ENCODE measurements at places on chromosomes 12 and 14.
A peak's percentile ranks its signal among the peaks of the same experiment; 100 is the strongest.

DNA sequence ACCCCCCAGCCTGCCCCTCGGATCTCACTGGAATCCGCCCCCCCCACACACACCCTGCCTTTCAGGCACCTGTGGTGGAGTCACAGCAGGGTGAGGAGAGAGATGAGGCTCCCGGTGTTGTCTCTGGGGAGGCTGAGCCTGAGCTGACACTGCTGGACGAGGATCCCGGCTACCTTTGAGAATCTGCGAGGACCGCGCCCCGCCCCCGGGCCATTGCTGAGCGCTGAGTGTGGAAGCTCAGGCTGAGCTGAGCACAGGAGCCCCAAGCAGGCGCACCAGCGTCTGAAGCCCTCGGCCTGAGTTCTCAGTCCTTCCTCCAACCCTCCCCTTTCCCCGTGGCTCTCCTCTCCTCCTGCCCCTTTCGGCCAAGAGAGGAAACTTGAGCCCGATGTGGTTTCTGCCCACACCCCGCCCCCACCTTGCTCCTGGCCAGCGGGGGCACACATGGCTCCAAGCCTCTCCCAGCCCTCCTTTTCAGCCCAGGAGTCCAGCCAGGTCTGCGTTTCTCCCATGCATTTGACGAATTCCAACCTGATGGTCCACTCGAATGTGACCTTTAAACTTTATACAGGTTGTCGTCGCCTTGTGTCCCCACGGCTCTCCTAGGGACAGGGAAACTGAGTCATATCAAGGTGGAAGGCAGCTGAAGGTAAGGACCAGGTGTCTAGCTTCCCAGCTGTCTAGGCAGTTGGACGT lies at the start of gene NFE2:
NFE2 (minus strand) TSS at position 284 of the 696 bp plus-strand sequence. CDS start 5,767 bp downstream, outside the sequence.
- peak; percentile 16 for DNase-seq

DNA sequence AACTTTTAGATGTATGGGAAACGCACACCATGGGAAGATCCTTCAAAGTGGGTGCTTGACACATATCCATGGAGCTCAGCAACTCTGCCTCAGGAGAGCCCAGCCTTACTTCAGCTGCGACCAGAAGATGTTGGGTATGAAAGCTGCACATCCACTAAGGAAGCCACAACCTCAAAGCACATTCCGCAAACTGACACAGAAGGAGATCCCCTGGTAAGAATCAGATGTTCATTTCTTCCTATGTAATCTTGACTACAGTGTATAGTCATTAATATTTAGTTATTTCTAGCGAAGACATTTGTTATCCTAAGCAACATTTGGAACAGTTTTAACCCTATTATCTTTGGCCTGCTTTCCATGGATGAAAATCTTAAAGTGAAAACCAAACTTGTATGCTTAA lies 374.2 kb downstream of the NAV3 start:
- no peak for DNase-seq

DNA sequence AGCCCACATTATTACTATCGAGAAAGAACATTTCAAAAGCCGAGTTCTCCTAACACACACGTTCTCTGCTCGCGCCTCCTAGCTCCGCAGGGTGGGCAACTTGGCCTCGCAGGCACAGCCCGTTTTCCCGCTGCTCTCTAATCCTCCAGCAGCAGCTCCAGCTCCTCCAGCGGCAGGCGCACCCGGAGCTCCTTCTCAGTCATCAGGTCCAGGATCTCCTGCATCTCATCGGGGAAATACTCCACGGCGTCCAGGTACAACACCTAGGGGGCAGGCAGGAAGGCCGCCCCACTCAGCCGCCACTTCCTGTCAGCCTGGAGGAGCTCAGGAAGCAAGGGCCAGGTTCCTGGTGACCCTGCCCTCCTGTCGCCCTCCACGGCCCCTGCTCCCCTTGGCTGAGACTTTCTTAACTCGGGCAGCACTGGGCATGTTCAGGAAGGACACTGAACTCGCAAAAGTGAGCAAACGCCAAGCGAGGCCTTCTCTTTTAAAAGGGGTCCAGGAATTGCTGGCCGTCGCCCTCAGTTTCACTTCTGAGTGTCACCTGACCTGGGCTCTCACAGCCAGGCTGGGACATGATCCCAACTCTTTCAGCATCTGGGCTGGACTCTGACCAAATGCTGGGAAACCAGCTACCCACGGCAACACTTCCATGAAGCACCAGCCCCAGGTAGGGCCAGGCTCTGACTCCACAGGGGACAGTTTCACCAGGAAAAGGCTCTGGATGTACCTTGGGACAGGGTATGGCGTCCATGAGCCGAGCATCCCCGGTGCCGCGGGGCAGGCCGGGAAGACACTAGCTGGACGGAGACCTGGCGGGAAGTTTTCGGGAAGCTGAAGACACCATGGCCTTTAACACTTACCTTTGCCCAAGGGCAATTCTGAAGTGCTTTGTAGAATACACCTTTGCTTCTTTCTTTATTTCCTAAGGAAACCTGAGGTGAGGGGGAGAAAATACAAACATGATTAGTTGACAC lies 22.1 kb downstream of the PSMC1 start:
- DNase-seq, result no peak

DNA sequence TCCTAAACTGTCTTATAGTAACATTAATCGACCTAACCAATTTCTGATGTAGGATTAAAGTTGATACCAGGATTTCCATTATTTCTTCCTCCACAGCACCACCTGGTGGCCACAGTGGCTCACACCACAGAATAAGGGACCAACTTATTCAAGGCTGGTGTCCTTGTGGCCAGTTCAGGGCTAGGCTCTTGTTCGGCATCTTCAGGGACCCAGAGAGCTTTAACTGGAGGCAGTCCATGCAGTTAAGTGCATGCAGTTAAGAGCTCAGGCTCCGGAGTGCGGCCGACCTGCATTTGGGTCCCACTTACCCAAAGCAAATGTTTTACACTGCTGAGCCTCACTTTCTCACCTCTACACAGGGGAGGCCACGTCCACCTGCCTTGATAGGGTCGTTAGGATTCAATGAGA lies 42.0 kb upstream of the GPR68 start:
- DNase-seq, result peak; percentile 87

GRCh38 chr12:12400793-12401192 lies 43.9 kb downstream of the BORCS5 start:
- DNase-seq, result no peak

- no peak for DNase-seq
Observed at GRCh38 chr12:123151457-123152454, 866 bp upstream of the PITPNM2 start.

GRCh38 chr12:11143352-11143751 lies 8.9 kb upstream of the TAS2R30 start:
- no peak for DNase-seq

- DNase-seq, result no peak
Observed at GRCh38 chr14:87628780-87629179, 364.2 kb downstream of the GALC start.
